ENCODE measurements at places on chromosomes 1 and 21. TPM values are rescaled to one million over a fixed set of nuclear protein-coding genes. Genes with fewer than 3 reads are reported as not detected.

GBP2 gene
- 0.51 TPM for total RNA-seq

GJA9 gene
- total RNA-seq, result not detected

MSH4 gene
- 0.05 TPM for total RNA-seq

CYYR1 gene
- total RNA-seq, result 48.5 TPM
